ENCODE measurements at places on chromosomes 5 and 9.
A peak's percentile ranks its signal among the peaks of the same experiment; 100 is the strongest.

- no peak for DNase-seq
Observed at GRCh38 chr9:117368684-117369230, 46.1 kb downstream of the ASTN2 start.

- no peak for DNase-seq
Observed at GRCh38 chr9:126521551-126521950, 92.2 kb upstream of the LMX1B start.

GRCh38 chr5:3599226-3600105, 3.8 kb downstream of the IRX1 start:
- no peak for DNase-seq

- DNase-seq = no peak
Observed at GRCh38 chr5:126182971-126183695, 240.1 kb upstream of the GRAMD2B start.

GRCh38 chr9:123335193-123335985, 20.6 kb upstream of the CRB2 start:
- DNase-seq = no peak

- DNase-seq = no peak
Observed at GRCh38 chr5:126878634-126879033, 101.7 kb downstream of the LMNB1 start.

- no peak for DNase-seq
Observed at GRCh38 chr9:121816449-121816817, 165.0 kb downstream of the DAB2IP start.

- DNase-seq = no peak
Observed at GRCh38 chr9:5453004-5453403, 2.7 kb downstream of the CD274 start.

DNA sequence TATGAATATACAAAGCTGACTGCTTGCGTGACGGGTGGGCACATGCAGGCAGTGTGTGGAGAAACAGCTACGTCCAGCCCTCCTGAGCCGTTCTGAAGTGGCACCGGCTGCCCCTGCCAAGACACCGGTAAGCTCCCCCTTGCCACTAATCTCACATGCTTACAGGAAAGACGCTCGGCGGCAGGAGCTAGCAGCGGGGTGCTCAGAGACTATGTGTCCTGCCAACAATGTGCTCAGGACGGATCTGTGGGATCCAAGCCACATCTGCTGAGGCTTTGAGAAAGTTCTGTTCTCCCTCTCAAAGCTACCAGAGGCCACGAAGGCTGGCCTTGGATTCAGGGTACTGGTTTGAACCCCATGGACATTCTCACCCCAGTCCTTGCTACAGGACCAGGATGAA, 157.2 kb upstream of the PHYKPL start:
- DNase-seq = no peak

DNA sequence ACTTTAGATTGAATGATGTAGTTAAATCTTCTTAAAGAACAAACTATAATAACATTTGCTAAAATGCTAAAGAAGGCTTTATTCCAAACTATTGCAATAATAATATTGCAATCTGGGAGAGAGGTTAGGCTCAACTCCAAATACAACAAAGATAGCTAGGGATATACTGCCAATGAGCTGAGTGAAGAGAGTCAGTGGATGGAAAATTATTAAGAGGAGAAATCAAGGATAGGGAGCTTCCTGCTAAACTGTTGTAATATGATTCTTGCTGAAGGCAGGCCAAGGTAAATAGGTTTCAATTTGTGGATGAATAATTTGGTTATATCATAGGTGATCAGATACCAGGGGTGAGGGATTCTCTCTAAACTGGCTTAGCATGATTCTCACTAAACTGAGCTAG, 1651.5 kb downstream of the EFNA5 start:
- DNase-seq = no peak

DNA sequence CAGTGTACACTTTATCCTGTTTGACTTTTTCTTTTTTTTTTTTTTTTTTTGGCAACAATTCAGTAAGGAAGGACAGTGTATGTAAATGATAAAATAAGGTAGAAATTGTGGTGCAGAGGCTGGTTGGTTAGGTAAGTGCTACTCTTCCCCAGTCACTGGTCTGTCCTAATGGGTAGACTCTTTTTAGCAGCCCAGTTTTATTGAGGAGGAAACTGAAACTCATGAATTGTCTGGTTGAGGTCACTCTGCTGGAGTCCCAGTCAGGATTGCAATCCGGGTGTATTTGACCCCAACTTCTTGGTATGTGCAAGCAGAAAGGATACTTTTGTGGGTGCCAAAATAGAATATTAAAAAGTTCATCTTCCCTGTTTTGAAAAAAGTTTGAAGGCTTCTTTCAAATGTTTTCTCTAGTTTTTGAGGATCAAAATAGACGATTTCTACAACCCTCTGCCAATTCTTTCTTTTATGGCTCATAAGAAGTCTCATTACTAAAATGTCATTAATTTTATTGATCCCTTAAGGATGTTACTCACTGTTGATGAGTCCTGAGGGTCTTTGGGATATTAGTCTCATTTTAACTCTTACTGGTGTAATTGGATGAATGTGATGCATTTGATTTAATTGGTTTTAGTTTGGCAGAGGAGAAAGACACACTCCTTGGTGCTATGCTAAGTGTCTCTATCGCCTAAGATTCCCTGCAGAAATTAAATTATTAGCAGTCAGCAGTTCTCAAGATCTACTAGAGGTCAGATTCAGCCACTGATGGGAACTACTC, 171.9 kb downstream of the KDM4C start:
- no peak for DNase-seq

DNA sequence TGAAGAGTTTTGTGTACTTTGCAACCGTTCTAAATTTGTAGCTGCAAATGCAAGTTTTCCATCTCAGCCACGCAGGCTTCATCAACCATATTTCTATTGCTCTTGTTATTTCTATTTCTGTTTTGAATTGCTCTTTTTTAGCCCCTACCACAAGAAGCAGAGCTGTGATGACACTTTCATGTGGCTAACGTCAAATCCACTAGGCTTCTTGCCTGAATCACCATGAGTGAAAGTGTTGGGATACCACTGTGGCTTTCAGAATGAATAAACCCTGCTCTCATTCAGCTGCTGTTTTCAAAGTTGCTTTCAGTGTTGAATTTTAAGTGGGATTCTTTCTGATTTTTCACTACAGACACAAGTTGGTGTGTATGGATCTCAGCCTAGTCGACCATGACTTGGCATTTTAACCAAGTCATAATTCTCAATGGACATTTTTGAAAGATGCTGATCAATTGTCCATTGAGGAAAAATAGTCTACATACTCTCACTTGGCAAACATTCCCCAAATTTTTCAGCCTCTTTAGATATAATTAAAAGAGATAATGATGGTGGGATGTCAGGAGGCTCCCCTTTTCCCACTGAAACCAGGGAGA, 41.0 kb upstream of the MTAP start:
- peak; percentile 7 for DNase-seq

- no peak for DNase-seq
Observed at GRCh38 chr9:89212171-89212570, 33.6 kb upstream of the SHC3 start.

DNA sequence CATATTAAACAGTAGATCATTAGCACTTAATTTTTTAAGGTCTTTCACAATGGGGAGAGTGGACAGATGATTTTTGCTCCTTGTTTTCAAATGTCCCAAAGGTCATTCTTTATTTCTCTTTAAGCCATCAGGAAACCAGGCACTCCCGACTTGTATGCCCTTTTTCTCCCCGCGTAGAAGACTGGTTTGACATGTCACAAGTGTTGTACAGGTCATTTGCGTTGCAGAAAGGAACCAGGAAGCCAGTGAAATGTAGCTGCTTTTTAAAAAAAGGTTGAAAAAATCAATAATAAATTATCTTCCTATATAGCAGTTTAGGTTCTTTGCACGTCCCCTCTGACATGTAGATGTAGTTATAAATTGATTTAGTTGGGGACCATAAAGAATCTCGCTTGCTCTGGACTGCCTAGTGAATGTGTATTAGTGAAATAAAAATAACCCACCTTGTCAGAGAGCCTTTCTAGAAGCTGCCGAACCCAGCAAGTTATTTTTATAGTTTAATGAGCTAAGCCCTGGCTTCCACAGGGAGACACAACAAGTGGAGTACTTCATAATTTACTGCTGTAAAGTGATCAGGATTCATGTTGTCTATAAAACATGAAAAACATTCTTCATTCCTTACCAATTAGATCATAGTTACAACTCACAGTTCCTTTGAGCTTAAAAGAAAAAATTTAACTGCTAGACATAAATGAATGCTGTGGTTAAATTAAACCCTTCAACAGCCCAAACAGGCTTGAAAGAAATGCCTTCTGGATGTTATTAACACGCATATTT, 404.6 kb downstream of the CSNK1G3 start:
- DNase-seq = no peak

- no peak for DNase-seq
Observed at GRCh38 chr5:78612227-78613150, 36.1 kb downstream of the LHFPL2 start.

GRCh38 chr9:6006749-6007057, 8.7 kb downstream of the RANBP6 start:
- DNase-seq = no peak

- DNase-seq = no peak
Observed at GRCh38 chr9:89291741-89292140, 19.3 kb upstream of the CKS2 start.

GRCh38 chr5:75055727-75056144, 3.4 kb upstream of the GCNT4 start:
- no peak for DNase-seq

DNA sequence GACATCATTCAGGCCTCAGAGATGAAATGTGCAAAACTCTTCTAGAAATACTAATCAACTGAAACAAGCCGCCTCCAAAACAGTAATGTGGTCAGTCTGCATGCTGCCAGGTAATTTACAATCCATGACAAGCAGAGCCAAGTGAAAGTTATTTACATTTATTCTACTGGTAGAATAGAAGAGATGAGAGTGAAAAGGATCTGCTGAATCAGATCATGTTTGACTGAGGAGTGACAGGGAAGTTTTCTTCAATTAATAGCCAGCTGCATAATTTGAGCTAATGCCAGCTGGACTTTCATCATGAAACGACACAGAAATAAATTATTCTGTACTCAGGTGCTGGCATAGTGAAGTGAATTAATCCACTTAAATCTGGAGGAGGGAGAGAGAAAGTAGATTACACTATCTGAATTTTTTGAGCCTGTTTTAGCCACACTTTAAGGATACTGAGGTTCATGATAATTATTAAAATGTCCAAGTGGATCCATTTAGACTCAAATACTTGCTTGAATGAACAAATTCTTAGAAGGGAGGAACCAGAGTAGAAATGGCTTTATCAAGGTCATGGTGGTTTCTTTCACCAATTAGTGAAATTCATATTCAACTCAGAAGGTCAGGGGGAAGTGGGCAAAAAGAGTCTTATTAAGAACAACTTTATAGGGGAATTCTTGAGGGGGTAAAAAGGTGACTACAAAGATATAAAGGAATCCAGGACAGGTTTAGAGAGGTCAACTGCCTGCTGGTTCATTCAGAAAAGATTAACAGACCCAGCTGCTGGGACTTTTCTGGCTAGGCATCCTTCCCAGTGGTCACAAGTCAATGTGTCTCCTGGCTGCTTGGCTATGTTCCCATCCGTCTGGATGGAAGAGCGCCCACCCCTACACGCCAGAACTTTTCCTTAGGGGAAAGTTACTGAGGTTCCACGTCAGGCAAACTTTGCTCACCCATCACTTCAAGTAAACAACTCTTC, 350.4 kb downstream of the PDE4D start:
- no peak for DNase-seq

DNA sequence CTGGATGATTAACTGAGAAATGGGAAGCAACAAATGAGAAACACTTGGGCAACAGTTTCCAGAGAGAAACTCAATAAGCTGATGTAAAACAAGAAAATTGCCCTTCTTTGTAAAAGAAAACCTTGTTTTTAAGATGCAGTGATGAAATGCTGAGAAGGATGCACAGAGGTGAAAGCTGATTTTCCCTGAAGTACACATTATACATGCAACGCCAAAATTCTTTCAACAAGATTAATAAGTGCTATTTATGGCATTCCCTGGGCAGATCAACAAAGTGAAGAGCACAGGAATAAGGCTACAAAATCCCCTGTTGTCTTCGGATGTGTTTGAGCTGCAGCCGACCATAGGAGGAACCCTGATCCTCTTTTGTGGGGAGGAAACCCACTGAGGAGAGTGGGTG, 208.0 kb upstream of the ANKH start:
- DNase-seq = no peak

DNA sequence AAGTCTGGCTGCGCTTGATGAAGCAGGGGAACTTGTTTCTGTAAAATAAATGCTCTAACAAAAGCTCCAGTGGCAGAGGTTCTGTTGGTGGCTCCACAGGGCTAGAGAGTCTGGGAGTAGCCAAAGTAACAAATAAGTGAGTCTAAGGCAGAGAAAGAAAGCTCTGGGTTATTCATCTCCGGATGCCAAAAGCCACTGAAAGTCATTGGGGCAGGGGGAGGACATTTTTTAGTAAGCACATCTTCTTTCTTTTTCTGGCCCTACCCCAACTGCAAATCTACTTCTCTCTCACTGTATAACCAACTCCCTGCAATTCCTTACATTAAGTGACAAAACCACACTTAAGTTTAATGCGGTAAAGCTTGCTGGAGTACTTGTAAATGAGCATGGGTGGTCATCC, 141.6 kb downstream of the INSYN2B start:
- DNase-seq = no peak

DNA sequence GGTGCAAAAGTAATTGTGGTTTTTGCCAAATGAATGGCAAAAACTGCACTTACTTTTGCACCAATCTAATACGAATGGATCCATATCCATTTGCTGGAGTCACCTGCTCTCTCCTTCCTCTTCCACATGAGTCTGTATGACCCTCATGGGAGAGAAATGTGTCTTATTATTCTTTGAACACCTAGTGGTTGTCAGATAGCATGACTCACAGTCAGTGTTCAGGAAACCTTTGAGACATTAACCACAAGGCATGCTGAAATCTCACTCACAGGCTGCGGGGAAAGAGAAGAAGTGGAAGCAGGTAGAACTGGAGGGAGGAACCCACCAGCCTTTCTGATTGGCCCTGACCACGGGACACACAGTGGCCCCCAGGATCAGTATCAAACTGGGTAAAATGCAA, 222.8 kb upstream of the KLF4 start:
- DNase-seq = no peak

- DNase-seq = no peak
Observed at GRCh38 chr5:157217289-157218024, 36.8 kb downstream of the ITK start.

DNA sequence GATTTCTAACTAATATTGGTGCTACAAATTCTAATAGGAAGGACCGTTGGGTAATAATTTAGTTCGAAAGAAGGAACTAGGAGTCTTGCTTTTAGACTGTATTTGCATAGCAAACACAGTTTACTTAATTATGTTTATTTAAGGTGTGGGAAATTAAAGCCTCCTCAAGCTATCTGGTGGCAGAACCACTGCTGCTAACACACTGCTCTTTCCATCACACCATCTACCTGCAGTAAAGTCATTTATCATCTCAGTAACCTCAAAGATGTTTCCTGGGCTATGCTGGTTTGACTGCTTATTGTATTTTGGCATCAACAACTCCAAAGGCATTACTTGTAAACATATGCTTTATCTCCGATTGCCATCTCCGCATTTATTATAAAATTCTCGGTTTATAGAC, 114.3 kb downstream of the DEPDC1B start:
- no peak for DNase-seq

- no peak for DNase-seq
Observed at GRCh38 chr9:128190516-128191405, 611 bp downstream of the CIZ1 start.

- DNase-seq = no peak
Observed at GRCh38 chr5:132371603-132371994, 2.1 kb downstream of the SLC22A5 start.

- no peak for DNase-seq
Observed at GRCh38 chr5:163915481-163915961, 410.1 kb downstream of the MAT2B start.
